Liver (tissue), 10 donors: ENCODE measurements at places on chromosomes 12 and 14. TPM values are rescaled to one million over a fixed set of nuclear protein-coding genes. Genes with fewer than 3 reads are reported as not detected.
A peak's percentile ranks its signal among the peaks of the same experiment; 100 is the strongest.

DNAJC22 gene
- total RNA-seq: 16.6 TPM

PAX9 gene
- total RNA-seq: not detected

SNW1 gene
- total RNA-seq: 33.8 TPM

TCL1A gene
- 17.2 TPM for total RNA-seq

PAPOLA gene
- total RNA-seq: 89.7 TPM

GLIPR1L1 gene
- not detected for total RNA-seq

ASB2 gene
- 0.56 TPM for total RNA-seq

APOLD1 gene
- 5.1 TPM for total RNA-seq

ACOT6 gene
- not detected for total RNA-seq

C3AR1 gene
- total RNA-seq: 8.8 TPM

IFNG-AS1 gene
- total RNA-seq: 1.0 TPM

CCDC197 gene
- not detected for total RNA-seq

DNA sequence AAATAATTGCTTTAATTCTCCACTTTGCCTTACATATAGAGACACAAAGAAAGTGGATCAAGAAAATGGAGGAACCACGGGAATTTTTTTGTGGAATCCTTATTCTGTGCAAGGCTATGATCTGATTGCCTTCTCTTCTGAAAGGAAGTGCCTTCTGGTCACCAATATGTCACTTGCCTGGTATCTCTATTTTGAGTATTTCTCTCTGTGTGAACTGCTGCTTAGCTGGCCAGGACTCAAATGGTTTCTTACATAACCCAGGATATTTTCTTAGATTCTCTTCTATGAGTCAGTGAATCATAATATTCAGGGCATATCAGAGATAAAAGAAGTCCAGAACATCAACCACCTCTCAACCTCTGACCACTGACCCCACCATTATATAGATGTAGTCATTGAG is 156.1 kb downstream of the DIO2 start:
- no peak overlapping the region for H3K27ac ChIP-seq
- no peaks in the 10 kb centered on the region for H3K36me3 ChIP-seq
- no peak for DNase-seq
- no peaks in the 10 kb centered on the region for H3K4me1 ChIP-seq
- no peak overlapping the region for H3K4me3 ChIP-seq

- DNase-seq: no peak
- no peak overlapping the region for H3K4me3 ChIP-seq
- H3K4me1 ChIP-seq: no peaks in the 10 kb centered on the region
- H3K27ac ChIP-seq: no peak overlapping the region
These were observed 55.3 kb downstream of the FIGNL2 start for GRCh38 chr12:51793201-51793600.

DNA sequence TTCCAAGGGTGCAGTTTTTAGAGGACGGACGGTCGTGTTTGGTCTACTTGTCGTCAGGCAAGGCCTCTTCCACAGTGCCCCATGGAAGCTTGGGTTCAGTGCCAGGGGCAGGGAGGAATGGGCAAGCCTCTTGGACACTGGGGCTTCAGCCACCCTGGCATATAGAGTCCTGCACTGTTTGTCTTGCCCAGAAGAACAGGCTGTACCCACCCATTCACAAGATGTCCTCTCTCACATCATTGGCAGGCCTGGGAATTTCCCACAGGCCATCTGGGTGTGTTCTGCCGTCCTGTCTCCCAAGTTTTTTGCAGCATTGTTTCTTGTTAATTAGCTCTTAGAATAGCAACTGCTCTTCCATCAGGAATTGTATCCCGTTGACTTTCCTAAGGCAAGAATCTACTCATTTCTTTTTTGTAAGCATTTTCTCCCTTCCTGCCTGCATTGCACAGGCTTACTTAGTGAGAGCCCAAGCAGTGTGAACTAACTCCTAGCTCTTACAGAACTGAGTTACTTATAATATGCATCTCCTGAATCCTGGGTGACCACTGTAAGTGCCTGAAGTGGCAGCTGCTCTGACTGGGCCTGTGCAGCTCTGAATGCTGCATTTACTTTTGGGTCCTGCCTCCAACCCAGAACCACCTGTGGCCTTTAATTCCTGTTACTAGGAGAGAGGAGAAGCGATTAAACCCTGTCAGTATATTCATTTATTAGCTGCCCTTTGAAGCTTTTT is 149.4 kb upstream of the HIF1A start:
- H3K36me3 ChIP-seq: no peaks in the 10 kb centered on the region
- no peak overlapping the region for H3K27ac ChIP-seq
- no peak overlapping the region for H3K4me3 ChIP-seq
- peaks cover 18% of the 10 kb centered on the region for H3K4me1 ChIP-seq
- no peak for DNase-seq
- no peaks in the 10 kb centered on the region for H3K27me3 ChIP-seq

- H3K4me1 ChIP-seq: no peaks in the 10 kb centered on the region
- peaks cover 2% of the 10 kb centered on the region for H3K36me3 ChIP-seq
- H3K27me3 ChIP-seq: no peaks in the 10 kb centered on the region
- H3K4me3 ChIP-seq: no peak overlapping the region
These were observed 72.9 kb downstream of the CDK17 start for GRCh38 chr12:96327346-96327745.

- H3K36me3 ChIP-seq: no peaks in the 10 kb centered on the region
- no peak for DNase-seq
- no peak overlapping the region for H3K27ac ChIP-seq
- H3K4me1 ChIP-seq: no peaks in the 10 kb centered on the region
These were observed 80.3 kb downstream of the NKX2-1 start for GRCh38 chr14:36439766-36440165.

GRCh38 chr14:44029933-44030332 is 477.1 kb downstream of the FSCB start:
- DNase-seq: no peak
- no peaks in the 10 kb centered on the region for H3K27me3 ChIP-seq
- no peaks in the 10 kb centered on the region for H3K36me3 ChIP-seq

DNA sequence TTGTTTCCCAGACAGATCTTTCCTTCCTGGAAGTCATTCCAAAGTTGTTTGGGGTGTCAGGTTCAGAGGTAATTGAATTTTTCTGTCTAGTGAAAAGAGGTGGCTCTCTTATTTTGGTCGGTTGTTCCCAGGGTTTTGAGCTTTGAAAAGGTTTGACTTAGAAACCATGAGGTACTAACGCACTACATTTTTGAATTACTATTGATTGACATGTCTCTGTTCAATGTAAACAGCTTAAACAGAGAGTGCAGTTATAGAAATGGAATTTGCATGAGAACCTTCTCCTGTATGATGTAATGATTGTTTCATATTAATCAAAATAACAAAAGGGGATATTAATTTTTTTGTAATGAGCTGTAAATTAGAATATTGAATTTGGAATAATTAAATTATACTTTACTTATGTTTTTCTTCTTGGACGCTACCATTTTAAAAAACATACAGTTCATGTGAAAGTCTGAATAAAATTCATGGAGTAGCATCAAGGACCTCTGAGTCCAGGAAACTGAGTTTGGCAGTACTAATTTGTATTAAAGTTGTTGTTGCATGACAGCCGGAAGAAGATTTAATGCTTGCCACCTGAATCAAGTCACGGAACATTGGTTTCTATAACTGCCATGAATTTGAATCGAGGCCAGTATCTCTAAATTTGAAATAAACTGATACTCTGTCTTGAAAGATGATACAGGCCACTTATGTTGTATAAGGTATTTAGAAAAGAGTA is 41.7 kb downstream of the NPAS3 start:
- H3K4me3 ChIP-seq: no peak overlapping the region
- H3K27ac ChIP-seq: no peak overlapping the region
- no peak for DNase-seq
- H3K36me3 ChIP-seq: no peaks in the 10 kb centered on the region
- H3K27me3 ChIP-seq: no peaks in the 10 kb centered on the region

GRCh38 chr14:41187868-41188267 is 418.8 kb upstream of the LRFN5 start:
- DNase-seq: no peak
- no peaks in the 10 kb centered on the region for H3K27me3 ChIP-seq
- no peak overlapping the region for H3K4me3 ChIP-seq
- no peak overlapping the region for H3K27ac ChIP-seq

- H3K4me3 ChIP-seq: no peak overlapping the region
- no peaks in the 10 kb centered on the region for H3K27me3 ChIP-seq
- H3K36me3 ChIP-seq: no peaks in the 10 kb centered on the region
- DNase-seq: no peak
- no peaks in the 10 kb centered on the region for H3K4me1 ChIP-seq
These were observed 20.5 kb downstream of the DERA start for GRCh38 chr12:15931590-15932053.

GRCh38 chr14:98109326-98109725 is 1162.7 kb downstream of the BCL11B start:
- H3K4me1 ChIP-seq: no peaks in the 10 kb centered on the region
- no peak for DNase-seq
- H3K36me3 ChIP-seq: no peaks in the 10 kb centered on the region
- H3K27me3 ChIP-seq: no peaks in the 10 kb centered on the region

DNA sequence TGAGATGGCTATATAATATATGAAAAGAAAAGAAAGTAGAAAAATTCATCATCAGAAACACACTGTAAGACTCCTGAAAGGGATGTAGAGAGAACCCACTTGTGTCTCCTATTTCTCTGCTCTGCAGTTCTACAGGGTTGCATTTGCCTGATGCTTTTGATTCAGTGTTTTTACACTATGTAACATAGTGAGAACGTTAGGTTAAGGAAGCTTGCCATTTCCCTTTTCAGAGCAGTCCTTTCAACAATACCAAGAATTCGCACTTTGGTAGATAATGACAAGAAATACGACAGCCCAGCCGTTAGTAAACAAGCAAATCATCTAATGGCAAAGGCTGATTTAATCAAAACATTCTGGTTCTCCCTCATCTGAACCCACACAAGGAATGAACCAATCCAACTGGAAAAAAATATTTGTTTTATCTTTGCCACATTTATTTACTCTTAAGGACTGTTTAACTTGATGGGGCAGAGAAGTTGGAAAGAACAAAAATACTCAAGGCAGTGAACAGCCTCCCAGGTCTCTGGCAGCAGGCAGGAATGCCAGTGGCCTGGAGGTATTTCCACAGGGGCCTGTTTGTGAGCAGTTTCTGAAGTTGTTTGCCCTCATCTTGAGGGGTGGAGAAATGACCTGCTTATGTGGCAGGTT is 30.8 kb upstream of the SOCS2 start:
- no peak for DNase-seq
- no peaks in the 10 kb centered on the region for H3K4me1 ChIP-seq
- no peak overlapping the region for H3K4me3 ChIP-seq

- no peaks in the 10 kb centered on the region for H3K27me3 ChIP-seq
- no peak for DNase-seq
- no peaks in the 10 kb centered on the region for H3K36me3 ChIP-seq
- no peak within 1 kb of the TSS for H3K27ac ChIP-seq
- peaks cover 22% of the 10 kb centered on the region for H3K4me1 ChIP-seq
These were observed at the start of gene TMEM121 for GRCh38 chr14:105525861-105526775. Gene TMEM121 (plus strand): TSS chr14:105526583. CDS start chr14:105528835, 2,252 bp downstream.

DNA sequence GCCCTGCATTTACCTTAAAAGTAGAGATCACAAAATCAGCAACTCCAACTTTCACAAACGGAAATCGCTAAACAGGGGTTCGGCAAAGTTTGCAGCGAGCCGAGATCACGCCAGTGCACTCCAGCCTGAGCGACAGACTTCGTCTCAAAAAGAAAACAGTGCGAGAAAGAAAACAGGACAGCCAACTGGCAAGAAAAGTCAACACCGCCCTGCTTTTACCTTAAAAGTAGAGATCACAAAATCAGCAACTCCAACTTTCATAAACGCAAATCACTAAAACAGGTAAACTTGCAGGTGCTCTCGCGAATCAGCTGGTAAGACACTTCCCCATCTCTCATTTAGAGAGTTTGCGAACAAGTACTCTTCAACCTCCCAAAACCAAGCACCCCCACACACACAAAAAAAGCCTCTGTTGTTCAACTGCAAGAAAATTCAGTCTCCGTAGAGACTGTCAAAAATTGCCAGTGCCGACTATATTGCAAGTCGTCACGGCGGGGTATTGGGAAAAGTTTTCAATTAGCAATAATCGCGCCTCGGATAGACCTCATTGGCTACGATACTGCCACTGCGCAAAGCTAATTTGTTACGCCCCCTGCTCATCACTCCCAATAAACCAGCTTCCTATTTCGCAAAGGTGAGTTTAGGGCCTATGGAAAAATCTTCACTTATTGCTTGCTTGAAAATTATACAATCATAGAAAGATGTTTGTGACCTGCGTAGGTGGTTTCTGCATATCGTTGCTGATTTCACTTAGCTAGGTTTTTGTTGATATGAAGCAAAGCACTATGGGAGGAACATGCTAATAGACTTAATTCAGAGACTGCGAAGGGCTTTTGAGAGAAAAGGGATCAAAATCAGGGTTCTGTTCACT is at the start of gene RNU4-1:
Gene RNU4-1, minus strand, starts transcription at position 577 of the 871 bp plus-strand sequence.
- peaks cover 6% of the 10 kb centered on the region for H3K4me1 ChIP-seq
- H3K27ac ChIP-seq: peak within 1 kb of the TSS; percentile 96
- H3K36me3 ChIP-seq: no peaks in the 10 kb centered on the region
- no peaks in the 10 kb centered on the region for H3K27me3 ChIP-seq

GRCh38 chr12:132066345-132066685 is 77.8 kb downstream of the DDX51 start:
- no peaks in the 10 kb centered on the region for H3K4me1 ChIP-seq
- no peak overlapping the region for H3K4me3 ChIP-seq
- H3K36me3 ChIP-seq: peaks cover 25% of the 10 kb centered on the region
- H3K27me3 ChIP-seq: no peaks in the 10 kb centered on the region
- H3K27ac ChIP-seq: no peak overlapping the region
